ENCODE measurements at places on chromosomes 11 and 22.

DNA sequence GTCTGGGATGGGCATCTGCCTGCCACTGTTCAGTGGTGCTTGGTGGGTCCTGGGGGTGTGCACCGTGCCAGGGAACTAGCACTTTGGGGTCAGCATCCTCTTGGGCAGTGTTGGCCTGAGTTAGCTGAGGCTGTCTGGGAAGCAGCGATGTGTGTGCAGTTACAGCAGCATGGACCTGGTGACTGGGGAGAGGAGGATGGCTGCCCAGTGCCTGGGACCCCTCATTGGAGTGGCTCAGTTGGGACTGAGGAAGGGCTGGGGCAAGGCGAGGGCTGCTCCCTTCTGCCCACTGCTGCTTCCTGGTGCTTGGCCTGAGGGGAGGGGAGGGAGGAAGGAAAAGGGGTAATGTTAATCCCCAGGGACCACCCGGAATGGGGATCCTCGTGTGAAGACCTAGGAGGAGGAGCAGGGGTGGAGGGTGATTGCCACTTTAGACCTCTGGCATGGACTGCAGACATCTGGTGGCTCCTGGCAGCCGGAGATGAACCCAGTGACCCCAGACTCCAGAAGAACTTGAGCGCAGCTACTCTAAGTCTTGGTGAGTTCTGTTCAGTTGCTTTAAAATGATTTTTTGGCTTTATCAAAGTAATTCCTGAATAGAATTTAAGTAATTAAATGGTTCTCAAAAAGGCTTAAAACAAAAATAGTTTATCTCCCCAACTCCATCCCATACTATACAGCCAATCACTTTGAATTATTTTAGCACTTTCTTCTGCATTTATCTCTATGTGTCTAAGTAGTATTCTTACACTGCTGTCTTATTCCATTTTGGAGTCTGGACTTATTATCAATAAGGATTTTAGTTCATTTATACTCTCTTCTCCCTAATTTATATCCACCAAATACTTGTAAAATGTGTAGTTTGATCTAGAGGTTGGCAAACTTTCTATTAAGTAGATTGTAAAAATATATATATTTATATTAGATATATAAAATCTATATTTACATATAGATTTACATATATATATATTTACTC, 15.4 kb upstream of the TMEM191C start:
- DNase-seq: peak; percentile 9

DNA sequence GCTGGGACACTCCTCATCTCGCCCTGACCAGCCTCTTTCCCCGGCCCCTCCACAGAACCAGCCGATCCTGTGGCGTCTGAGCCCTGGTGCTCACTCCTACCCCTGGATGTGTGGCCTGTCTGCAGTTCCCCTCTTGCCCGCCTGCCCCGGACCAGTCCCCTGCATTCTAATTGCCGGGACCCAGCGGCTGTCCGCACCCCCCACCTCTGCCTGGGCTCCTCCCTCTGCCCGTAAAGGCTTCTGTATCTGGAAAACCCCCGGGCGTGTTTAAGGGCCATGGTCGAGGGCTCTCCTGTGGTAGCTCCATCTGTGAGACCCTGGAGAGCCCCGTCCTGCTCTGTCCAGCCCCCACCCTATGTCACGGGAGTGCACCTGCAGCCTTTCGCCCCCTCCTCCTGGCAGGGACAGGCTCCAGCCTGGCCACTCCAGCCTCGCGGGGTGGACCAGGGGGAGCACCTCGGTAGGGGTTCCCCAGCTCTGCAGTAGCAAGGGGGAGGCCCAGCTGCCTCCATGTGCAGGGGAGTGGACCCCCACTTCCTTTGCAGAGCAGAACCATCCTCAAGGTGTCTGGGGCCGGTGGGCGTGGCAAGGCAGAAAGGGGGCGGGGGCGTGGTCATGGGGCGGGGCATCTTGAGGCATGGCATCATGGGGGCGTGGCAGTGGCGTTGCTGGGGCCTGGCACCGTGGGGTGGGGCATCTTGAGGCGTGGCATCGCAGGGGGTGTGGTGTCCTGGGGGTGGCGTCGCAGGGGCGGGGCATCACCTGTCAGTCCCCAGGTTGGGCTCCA, 430.4 kb downstream of the TBC1D22A start:
- peak; percentile 15 for DNase-seq

DNA sequence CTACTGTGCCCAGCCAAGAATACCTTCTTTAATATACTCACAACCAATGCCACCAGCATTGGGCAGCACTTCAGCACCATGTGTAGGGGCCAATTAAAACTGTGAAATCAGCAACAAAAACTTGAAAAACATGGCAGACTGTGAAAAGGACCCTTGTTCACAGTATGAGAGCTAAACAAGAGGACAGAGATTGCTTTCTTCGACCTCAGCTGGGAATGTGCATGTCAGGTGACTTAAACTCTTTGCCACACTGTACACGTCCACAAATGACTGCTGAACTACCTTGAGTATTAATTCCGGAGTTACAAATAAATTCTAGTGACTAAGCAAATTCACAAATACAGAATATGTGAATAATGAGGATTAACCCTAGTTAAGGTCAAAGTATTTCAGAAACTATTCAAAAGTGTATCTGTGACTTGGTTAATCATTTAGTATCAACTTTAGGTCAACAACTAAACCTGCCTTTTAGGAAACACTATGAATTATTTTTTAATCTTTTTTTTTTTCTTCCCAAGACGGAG, 33.0 kb downstream of the DDX6 start:
- no peak for DNase-seq

DNA sequence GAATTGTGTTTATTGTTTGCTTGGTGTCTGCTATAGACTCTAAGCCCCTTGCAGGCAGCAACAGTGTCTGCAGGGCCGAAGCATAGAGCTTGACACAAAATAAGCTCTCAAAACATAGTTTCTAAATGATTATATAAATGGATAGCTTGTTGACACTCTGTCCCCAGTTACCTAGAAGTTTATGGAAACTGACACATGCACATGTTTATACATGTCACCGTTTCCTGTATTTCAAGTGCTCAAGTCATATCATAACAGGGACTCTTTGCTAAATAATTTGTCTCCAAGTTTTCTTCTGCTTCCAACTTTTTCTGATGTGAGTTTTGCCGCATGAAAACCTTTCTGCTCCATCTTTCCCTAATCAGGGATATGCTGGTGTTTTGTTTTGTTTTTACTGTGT, 3.7 kb upstream of the OR6X1 start:
- DNase-seq: no peak

GRCh38 chr11:120249279-120250262, 9.6 kb downstream of the POU2F3 start:
- DNase-seq: no peak

DNA sequence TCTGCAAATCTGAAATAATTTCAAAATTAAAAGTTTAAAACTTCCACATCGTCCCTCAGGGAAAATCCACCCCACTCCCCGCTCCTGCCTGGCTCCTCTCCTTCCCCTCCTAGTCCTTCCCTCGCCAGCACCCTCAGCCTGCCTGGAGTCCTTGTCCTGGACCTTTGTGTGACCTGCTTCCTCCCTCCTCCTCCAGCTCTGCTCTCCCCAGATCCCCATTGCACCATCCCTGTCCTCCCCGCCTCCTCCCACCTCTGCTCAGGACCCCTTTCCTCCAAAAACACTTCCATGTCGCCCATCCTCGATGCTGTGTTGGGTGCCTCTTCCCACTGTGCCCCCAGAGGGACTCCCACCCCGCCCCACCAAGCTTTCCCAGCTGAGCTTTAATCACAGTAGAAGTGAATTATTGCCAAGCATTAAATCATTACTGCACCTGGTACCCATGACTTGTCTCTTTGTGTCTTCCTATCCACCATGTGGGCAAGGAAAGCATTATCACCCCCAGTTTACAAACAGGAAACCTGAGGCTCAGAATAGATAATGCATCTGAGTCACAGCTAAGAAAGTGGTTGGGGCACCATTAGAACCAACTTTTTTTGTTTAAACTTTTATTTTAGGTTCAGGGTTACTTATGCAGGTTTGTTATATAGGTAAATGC, 2.4 kb upstream of the ZP1 start:
- DNase-seq: no peak
